ENCODE measurements at places on chromosomes 5 and 9.

GRCh38 chr5:55601204-55601618, 66.4 kb upstream of the PLPP1 start:
- peak; percentile 93 for DNase-seq

GRCh38 chr9:101341958-101342357, 42.8 kb downstream of the BAAT start:
- no peak for DNase-seq

DNA sequence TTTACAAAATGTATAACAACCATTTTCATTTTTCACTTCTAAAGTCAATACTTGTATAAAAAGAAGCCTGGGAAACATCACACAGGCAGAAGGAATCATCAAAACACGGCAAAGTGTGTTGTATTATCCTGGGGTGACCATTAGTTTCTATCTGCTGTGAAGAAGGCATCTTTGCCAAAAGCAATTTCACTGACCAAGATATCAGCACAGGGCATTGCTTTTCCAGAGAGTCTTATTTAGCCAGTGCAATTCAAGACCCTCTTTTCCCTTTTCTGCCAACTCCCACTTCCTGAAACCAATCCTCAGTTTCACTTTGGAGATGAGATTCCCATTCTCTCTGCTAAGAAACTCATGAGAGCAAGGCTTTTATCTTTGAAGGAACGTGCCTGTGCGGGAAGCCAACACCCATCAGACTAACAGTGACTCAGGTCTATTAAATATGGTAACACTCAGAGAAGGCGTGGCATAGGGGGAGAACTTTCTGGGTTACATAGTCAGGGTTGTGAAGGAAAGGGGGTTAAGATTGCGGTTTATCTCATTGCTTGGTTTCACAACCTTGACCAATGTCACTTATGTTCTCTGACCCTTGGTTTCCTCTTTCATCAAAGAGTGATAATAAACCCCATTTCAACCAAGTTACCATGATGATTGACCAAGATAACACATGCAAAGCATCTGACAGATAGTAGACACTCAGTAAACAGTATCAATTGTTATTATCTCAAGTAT, 666.9 kb upstream of the KLF4 start:
- DNase-seq = no peak

DNA sequence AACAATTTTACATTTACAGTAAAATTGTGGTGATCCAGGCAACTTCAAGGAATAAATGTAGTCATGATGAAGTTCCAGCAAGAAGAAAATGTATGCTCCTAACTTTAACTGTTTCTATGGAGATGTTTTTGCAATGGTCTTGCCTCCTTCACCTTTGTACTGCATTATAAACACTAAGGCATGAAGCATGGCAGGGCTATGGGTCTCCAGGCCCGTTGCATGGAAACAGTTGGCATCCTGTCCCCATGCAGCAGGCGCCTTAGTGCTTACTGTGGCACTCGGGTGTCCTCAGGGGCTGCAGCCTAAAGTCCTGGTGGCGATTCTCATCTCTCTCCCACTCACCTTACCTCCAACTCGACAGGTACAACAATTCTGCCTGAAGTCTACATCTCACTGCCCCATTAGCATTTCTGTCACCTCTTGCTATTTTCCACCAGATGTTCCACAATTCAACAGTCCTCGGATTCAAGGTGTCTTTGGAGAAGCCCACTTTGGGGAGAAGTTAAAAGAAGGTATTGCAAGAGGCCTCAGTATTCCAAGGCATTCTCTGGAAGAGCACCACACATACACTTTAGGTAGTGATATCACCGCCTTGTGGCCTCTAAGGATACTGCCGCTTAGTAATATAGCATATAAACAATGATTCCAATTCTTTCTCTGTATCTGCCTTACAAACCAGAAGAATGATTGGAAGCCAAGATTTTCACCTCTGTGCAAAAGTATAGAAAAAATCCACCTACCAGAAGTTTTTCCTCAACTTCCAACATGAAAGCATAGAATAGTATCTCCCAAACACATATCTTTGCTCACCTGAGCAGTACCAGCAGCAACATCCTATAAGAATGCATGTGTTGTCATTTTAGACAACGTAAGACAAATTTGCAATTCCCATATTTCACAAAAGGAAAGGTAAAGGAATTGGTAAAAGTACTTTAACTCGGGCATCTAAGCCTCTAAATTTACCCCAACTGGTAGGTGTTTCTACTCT, 5.1 kb downstream of the LIFR start:
- DNase-seq = peak; percentile 40

DNA sequence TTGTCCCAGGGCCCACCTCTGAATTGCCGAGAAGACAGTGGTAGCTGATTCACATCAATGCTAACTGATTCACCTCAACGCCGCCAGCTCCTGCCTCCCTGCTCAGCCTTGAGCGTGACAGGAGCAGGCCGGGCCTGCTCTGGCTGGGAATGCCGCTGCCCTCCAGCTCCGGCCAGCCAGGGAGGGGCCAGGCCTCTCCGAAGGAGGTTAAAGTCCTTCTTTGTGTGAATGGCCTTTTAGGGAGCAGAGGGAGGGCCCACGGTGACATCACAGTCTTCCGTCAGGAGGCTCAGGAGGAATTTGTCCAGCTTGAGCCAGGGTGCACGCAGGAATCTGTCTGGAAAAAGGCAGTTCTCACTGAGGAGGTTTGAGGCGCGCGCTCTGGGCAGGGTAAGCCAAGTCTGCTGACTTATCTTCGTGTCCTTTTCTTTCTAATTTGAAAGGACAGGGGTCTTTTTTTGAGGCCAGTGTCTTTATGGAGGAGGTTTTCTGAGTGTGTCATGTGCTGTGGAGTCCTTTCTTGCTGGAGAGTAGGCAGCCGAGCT, 82.7 kb downstream of the C9orf152 start:
- DNase-seq = peak; percentile 91

GRCh38 chr9:4475301-4475700, 15.0 kb upstream of the SLC1A1 start:
- DNase-seq = no peak

DNA sequence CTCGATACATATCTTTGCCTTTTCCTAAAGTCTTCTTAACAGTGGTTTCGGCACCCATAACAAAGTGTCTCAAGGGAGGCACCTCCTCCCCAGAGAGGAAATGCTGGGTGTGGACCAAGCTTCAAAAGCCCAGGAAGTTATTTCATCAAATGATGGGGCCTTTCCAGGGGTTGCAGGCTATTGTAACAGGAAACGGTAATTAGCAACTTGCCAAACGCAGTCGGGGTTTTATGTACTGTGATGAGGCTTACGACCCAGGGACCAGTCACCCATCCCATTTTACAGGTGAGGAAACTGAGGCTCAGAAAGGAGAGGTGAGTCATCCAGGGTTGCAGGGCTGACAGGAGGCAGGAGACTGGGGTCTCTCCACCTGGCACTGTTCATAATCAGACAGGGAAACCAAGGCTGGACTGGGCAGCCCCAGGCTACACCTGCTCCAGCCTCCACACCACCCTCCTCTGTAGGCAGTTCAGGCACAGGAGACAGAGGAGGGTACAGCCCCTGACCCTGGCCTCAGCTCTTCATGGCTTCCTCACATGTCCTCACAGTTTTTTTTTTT, 30.0 kb upstream of the SUSD3 start:
- no peak for DNase-seq

- no peak for DNase-seq
Measured at GRCh38 chr5:85140471-85140870, 755.8 kb upstream of the EDIL3 start.

DNA sequence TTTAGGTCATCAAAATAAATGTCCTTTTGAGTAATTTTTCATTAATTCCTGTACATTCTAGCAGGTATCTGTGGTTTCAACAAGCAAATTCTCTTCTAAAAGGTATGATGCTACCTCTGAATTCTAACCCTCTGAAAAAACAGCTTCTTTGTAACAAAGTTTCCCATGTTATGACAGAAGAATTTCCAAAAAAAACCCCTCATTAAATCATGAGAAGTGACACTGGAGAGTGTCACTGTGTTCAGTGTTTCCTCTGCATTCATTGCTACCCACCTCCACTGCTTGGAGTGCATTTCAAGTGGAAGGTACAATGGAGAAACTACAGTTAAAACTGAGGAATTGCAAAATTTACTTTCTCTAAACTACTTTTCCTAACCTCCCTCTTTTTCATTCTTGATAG, 10.1 kb downstream of the CDKN2A start:
- no peak for DNase-seq

- no peak for DNase-seq
Measured at GRCh38 chr5:2960294-2960693, 208.8 kb upstream of the IRX2 start.

DNA sequence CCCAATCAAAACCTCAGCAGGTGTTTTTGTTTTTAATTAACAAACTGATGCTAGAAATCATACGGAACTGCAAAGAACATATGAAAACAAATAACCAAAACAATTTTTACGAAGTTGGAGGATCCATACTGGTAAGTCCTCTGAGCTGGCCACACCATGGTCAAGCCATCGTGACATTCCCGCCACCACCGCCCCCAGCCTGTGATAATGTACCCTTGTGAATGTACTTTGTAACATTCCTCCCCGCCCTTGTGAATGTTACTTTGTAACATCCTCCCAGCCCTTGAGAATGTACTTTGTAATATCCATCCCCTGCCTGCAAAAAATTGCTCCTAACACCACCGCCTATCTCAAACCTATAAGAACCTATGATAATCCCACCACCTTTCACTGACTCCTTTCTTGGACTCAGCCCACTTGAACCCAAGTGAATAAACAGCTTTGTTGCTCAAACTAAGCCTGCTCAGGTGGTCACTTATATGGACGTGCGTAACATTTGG, 63.3 kb downstream of the RAPGEF6 start:
- DNase-seq = no peak

DNA sequence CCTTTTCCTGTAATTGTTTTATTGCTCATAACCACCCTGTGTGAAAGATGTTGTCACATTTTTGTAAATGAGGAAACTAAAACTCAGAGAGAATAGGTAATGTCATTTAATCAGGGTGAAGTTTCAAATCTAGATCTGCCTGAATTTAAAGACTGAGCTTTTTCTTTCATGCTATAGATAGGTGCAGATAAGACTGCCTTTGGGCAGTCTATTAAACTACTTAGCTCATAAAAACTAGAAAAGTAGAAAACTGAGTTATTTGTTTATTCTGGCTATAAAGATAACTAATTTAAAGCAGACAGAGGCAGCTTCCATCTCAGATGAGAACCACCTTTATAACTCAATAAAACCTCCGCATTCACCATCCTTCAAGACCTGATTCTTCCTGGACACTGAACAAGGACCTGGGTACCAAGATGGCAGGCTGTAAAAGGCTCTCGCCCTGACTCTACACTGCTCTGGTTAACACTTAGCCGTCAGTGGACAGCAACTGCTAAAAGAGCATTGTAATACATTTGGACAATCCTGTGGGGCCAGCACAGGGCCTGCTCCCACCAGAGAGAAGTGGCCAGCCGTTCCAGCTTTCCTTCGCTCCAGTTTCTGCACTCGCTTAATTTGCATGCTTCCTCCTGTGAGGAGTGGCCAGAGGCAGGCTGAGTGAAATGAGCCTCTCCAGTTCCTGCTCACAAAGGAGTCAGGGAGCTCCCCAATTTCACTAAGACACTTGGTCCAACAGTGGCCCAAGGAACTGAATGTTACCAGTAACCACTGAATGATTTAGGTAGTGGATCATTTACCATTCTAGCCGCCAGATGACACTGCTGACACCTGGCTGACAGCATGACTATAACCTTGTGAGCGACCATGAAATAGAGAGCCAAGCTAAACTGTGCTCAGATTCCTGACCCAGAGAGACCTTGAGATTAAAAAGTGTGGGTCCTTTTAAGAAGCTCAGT, 566.4 kb downstream of the EFNA5 start:
- no peak for DNase-seq

- DNase-seq = no peak
Measured at GRCh38 chr5:149633476-149634350, 52.4 kb downstream of the ARHGEF37 start.

DNA sequence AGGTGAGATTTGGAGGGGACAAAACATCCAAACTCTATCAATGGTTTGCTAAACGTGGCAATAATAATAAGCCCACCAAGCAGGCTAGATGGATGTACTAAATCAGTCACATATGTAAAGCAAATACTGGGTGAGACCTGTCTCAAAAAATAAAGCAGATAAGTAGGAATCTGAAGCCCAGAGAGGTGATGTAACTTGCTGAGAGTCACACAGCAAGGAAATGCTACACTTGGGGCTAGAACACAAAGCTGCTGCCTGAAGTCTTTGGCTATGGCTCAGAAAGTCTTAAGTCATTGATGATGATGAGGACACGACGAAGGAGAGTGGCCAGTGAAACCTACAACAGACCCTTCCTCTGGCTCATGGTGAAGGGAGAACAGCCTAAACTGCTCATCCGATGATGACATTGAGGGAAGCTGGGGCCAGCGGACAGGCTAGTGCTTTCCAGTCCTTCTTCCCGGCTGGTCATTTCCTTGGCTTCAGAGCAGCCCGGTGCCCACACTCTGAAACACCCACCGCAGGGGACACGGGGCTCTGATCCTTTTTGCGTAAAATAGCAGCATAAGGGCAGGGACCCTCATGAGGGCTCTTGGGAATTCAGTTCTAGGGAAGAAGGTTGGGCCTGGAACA, 14.1 kb downstream of the DUSP1 start:
- no peak for DNase-seq

DNA sequence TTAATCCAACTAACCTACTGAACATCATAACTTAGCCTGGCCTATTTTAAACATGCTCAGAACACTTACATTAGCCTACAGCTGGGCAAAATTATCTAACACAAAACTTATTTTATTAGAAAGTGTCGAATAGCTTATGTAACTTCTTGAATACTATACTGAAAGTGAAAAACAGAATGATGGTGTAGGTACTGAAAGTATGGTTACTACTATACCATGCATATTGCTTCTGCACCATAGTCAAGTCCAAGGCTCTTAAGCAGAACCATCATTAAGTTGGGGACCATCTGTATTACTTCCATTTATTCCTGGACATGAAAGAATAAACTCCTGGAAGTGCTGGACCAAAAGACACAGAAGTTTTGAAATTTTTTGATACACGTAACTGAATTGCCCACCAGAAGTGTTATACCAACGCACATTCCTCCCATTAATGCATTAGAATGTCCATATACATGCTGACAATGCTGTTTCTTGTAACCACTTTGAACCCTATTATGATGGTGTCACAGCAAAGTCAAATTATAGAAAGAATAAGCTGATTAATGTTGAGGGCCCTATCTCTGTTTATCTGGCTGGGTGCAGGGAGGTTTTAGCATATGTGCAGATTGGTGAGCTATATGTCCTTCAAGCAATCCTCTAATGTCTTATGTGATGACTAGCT, 375.7 kb downstream of the ACTL7B start:
- no peak for DNase-seq

- no peak for DNase-seq
Measured at GRCh38 chr5:173688703-173689102, 72.3 kb upstream of the BOD1 start.

- DNase-seq = no peak
Measured at GRCh38 chr9:106588626-106589025, 274.3 kb upstream of the ZNF462 start.

- no peak for DNase-seq
Measured at GRCh38 chr9:95032580-95033341, 284.7 kb downstream of the FANCC start.

- DNase-seq = no peak
Measured at GRCh38 chr9:91795598-91796241, 154.3 kb downstream of the ROR2 start.
